ENCODE measurements at places on chromosomes 7 and 10.

DNA sequence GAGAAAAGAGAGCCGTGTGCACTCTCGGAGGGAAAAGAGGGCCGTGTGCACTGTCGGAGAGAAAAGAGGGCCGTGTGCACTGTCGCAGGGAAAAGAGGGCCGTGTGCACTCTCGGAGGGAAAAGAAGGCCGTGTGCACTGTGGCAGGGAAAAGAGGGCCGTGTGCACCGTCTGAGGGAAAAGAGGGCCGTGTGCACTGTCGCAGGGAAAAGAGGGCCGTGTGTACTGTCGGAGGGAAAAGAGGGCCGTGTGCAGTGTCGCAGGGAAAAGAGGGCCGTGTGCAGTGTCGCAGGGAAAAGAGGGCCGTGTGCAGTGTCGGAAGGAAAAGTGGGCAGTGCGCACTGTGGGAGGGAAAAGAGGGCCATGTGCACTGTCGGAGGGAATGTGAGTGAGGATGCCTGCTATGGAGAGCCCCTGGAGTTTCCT, 188.7 kb downstream of the DNAJB6 start:
- no peak for DNase-seq

DNA sequence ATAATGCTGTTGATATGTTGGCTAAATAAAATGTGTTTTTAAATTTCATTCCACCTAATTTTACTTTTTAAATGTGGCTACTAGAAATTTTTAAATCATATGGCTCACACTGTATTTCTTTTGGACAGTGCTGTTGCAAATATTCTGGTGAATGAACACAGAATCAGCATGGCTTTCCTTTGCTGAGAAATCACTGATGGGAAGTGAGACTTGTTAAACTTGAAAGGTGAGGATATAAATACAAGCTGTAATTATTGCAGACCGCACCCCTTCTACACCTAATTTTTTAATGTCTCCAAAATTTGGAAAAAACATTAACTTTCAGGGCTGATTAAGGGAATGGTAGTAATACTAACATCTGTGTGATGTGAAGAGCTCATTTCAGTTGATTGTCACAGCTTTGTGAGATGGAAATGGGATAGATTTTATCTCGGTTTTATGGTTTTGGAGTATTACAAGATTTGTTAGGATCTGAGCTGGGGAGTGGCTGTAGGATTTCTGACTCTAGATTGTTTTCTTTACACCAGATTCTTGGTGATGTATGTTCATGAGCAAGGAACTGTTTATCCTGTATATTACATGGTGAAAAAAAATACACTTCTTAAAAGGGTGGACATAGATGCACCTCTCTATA, 1.3 kb downstream of the MIOS start:
- DNase-seq, result no peak

DNA sequence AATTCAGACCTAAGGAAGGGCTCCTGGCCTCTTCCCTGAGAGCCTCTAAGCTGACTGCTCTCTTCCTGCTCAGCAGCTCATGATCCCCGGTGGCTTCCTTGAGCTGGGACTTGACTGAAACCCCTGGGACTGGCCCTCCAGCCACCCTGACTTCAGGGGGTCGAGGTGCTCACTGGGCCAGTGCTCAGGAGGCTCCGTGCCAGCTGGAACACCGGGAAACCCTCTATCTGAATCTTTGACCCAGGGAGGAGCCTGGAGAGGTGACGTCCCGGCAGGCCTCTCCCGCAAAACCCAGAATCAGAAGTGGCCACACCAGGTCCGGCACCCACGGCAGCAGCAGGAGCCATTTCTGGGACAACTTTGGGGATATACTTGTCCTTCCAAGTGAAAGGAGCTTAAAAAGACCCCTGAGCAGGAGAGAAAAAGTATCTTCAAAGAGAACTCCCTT, 110.7 kb downstream of the WDR37 start:
- no peak for DNase-seq

GRCh38 chr7:64206903-64207302, at the start of gene ZNF735:
ZNF735 (plus strand) TSS chr7:64207203; CDS start chr7:64207203, 0 bp downstream.
- no peak for DNase-seq

- DNase-seq, result no peak
These were observed 324.7 kb downstream of the RPS24 start for GRCh38 chr10:78358351-78358750.

DNA sequence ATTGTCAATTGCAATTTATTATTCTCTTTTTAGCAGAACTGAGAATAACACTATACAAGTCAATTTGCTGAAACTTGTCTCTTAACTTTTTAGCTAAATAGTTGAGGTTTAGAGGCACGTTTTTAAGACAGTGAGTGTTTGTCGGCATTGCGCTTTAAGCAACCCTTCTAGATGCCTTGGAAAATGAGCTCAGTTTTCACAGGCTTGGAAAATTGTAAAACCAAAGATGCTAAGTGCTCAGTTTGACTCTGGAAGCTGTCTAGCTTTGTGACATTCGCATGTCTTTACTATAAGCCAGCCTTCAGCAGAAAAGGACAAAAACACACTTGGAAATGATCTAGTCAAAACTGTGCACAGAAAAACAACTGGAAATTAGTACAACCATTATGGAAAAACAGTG, 500.4 kb downstream of the NEBL start:
- no peak for DNase-seq

- peak; percentile 16 for DNase-seq
These were observed 3.0 kb downstream of the NUP42 start for GRCh38 chr7:23184709-23185359.

DNA sequence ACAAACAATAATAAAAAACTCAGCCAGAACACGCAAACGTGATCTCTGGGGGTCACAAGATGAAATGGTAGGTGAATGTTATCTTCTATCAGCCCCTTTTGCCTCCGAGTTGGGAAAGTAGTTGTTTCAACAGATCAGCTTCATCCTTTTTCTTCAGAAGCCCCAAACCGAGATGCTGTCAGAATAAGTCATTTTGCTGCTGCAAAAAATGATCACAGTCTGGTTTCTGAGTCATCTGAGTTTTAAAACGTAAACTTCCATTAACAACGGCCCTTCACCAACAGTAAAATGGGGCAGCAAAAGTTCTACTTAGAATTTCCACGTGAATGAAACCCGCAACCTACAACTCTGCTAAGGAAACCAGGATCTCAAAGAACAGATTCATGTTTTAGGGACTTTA, 44.9 kb downstream of the JCAD start:
- no peak for DNase-seq

Data from astrocyte (in vitro differentiated cells and primary cell).